Left renal cortex interstitium (tissue), 4 donors: ENCODE measurements at places on chromosomes 11 and 22. TPM values are rescaled to one million over a fixed set of nuclear protein-coding genes. Genes with fewer than 3 reads are reported as not detected.

Gene ROBO4
- polyA plus RNA-seq, result 20.5 TPM

Gene OR52E8
- not detected for polyA plus RNA-seq

Gene C11orf87
- polyA plus RNA-seq, result 0.23 TPM

Gene CLDN5
- polyA plus RNA-seq, result 36.7 TPM

Gene SLC22A12
- 5.4 TPM for polyA plus RNA-seq

Gene FAM227A
- 12.6 TPM for polyA plus RNA-seq

Gene POLD3
- 29.6 TPM for polyA plus RNA-seq

Gene MS4A6A
- 10.8 TPM for polyA plus RNA-seq

Gene EFEMP2
- polyA plus RNA-seq, result 170 TPM

Gene PYGM
- polyA plus RNA-seq, result 1.9 TPM

DNA sequence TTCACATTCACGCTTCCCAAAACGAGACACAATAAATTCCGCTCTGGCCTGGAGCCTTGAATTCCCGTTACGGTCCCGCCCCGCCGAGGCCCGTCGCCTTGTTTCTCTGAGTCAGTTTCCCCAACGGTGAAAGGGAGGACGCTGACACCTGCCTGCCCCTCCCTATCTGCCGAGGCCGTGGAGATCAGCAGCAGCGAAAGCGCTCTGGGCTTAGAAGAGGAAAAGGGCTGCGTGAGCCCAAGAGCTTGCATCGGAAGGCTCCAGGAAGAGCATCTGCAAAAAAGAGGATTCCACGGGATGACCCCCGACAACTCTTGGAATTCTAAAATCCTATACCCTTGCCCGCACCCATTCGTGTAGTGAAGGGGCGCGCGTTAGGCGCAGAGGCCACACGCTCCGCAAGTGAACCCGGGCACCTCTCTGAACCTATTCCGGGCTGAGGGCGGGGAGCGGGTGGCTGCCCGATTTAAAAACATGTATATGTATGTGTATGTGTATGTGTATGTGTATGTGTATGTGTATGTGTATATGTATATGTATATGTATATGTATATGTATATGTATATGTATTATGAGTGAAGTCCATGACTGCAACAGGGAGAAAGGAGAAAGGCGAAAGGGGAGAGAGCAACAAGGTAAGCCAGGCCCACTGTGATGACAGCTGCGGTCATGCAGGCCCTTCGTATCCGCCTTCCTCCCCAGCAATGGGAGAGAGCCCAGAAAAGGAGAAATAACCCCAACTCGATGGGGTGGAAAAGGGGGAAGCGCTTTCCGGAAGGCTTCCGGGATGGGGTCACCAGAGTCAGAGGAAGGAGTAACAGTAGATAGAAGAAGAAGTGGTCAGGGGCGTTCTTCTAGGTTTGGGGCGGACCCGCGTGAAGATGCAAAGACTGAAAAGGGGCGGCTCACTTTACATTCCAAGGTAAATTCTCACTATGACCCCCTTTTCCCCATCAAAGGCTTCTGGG, 948 bp upstream of the MRTFA start:
- no peak for DNase-seq

DNA sequence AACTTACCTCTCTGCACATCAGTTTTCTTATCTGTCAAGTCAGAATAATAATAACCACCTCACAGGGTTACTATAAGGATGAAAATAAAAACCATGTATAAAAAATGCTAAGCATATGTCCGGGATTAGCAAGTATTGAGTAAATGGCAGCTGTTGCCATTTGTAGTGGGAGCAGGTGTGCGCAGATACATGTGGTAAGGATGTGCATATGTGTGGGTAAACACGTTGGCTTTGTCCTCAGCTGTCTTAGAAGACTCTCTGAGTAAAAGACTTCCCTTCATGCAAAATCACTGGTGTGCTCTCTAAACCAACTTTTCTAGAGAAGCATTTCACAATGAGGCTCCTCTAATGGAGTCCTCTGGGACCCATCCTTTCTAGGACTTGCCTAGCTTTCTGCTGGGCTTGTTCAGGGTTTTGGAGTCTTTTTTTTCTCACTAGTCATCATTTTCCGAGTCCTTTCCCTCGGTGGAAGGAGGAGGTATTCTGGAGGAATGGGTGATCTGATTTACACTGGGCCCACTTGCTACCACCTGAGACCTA, 62.4 kb downstream of the NELL1 start:
- DNase-seq, result no peak

DNA sequence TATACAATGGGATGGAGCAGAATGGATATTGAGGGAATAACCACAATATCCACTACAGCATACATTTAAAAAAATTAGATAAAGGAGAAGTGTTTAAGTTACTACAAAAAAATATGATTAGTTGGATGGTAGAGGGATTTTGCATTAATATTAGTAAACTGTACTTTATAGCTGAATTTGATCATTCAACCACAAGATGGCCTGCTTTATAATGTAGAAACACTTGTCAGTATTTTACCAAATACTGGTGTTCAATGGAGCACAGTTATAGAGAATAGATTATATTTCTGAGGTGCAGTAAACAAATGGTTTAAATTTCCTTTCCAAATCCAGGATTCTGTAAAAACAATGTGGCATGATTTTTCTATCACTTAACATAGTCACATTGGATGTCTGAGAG, 818.8 kb upstream of the CHORDC1 start:
- DNase-seq, result no peak

- DNase-seq, result no peak
Observed at GRCh38 chr11:27857014-27857413, 156.8 kb upstream of the BDNF start.

DNA sequence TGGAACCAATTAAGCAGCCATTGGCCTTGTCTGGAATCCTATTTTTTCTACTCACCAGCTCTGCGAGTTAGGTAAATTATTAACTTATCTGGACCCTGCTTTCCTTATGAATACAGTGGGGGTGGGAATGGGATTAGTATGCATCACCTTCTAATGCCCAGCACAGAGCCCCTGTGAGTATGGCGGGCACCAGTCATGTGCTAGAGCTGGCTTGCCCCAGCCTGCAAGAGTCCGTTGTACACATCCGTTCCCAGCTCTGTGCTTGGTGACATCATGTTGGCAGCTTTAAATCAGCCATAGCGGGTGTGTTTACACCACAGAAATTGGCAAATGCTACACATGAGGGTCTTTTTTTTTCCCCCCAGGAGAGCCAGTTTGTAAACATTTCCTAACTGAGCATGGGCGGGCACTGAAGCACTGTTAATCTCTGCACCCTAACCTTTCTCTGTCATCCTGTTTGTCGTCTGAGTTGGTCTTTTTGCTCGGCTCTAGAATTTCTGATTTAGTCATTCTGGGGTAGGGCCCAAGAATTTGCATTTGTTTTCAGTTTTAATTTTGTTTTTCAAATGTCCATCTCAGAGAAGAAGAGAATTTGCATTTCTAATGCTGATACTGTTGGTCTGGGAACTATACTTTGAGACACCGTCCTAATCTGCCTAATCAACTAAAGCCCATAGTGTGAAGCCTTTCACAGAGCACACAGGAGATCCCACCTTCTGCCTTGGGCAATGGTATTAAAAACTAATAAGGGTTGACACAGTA, 130.3 kb upstream of the TBCEL start:
- DNase-seq, result no peak

GRCh38 chr11:58845386-58845785, 882 bp upstream of the GLYATL2 start:
- DNase-seq, result no peak

DNA sequence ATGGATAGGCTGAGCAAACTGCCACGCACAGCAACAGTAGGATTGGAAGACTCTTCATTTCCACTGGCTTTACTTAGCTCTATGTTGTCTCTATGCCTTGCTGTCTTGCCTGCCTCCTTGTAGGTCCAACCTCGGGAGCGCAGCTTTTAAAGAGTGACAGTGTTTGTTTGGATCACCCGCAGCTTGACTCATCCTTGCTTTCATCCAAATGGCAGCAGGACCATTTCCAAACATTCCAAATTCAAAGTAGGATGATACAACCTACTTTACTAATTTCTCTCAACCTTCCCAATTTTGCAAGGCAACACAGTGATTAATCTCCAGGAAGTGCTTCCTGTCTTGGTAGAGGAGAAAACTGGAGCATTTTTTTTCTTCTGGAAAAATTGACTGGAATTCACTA, at the start of gene MMP3:
TSS of gene MMP3 (minus strand) at position 121 of the 400 bp plus-strand sequence. CDS start at position 58, 63 bp downstream.
- no peak for DNase-seq

GRCh38 chr11:35163209-35163608, 24.2 kb downstream of the CD44 start:
- no peak for DNase-seq

- no peak for DNase-seq
Observed at GRCh38 chr11:32561835-32562234, 21.8 kb upstream of the EIF3M start.

GRCh38 chr11:103978616-103979595, 57.5 kb upstream of the DDI1 start:
- no peak for DNase-seq

- no peak for DNase-seq
Observed at GRCh38 chr22:50531962-50532674, 2.3 kb upstream of the TYMP start.

DNA sequence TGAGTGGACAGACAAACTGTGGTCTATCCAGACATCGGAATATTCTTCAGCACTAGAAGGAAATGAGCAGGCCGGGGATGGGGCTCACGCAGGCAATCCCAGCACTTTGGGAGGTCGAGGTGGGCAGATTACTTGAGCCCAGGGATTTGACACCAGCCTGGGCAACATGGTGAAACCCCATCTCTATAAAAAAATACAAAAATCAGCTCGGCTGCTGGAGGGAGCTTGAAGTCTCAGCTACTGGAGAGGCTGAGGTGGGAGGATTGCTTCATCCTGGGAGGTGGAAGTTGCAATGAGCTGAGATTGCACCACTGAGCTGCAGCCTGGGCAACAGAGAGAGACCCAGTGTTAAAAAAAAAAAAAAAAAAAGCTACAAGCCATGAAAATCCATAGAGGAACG, 8.0 kb upstream of the CTSD start:
- DNase-seq, result no peak

- DNase-seq, result no peak
Observed at GRCh38 chr22:39462443-39463221, 5.8 kb downstream of the MGAT3 start.

GRCh38 chr22:27775758-27776649, 25.6 kb downstream of the MN1 start:
- DNase-seq, result no peak

DNA sequence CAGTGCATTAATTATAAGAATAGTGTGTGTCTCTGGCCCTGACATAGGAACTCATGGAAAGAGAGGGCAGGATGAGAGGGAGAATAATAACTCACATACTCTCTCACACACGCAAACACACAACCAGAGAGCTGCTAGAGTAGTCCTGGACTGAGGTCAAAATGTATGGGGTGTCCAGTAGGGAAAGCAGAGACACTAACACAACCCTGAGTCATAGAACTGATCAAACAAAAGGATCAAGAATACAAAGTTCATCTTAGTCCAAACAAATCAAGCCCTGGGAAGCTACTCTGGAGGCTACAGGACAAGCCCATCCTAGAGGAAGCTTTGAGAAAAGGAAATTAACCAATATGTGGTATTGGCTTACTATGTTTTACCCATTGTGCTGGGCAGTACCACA, 178.5 kb upstream of the GUCY1A2 start:
- DNase-seq, result no peak

DNA sequence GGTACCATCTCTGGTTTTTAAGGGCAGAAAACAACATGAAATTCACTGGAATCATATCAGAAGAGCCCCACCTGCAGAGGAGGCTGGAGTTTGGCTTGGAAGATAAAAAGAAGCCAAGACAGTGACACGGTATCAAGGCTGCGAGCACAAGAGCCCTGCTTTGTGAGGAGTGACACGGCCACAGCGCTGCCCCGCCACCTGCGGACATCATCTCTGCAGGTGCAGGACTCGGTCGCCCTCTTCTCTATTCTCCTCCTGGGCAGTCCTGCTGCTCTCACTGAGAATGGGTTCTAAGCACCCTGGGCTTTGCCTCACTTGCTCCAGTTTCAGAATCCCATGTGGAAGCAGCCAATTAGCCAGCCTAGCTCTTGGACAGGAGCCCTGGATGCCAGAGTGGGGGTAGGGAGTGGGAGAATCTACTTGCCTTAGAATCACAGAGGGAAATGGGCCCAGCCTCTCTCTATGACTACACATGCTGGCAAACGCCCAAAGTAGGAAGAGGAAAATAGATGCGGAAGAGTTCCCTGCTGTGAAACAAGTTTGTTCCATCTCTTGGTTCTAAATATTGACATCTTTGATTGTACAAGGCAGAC, 17.1 kb downstream of the APOL4 start:
- no peak for DNase-seq

- DNase-seq, result no peak
Observed at GRCh38 chr22:41813726-41814410, 13.4 kb downstream of the CCDC134 start.

GRCh38 chr11:61309739-61310138, 14.6 kb upstream of the VWCE start:
- DNase-seq, result no peak

DNA sequence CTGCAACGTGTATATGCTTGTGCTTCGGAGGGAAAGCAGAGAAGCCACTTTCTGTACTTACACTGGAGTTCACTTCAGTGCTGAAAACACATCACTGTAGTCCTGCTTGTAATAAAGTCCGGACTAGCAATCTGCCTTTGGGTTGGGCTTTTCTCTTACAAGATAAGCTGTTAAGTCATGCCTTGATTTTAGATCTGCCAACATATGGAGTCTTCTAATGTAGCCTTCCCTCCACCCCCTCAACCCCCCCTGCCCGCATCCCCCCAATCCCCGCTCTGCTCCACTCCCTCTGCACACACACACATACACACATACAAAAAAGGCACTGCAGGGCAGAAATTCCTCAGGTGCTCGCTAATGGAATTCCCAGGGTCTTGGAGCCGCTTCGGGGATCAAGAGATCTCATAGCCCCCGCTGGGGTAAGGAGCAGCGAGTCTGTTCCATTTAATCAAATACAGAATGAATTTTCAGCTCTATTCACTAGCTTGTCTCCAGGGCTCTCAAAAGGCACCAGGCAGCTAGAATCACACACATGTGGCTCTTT, 3.4 kb downstream of the CDON start:
- DNase-seq, result no peak

DNA sequence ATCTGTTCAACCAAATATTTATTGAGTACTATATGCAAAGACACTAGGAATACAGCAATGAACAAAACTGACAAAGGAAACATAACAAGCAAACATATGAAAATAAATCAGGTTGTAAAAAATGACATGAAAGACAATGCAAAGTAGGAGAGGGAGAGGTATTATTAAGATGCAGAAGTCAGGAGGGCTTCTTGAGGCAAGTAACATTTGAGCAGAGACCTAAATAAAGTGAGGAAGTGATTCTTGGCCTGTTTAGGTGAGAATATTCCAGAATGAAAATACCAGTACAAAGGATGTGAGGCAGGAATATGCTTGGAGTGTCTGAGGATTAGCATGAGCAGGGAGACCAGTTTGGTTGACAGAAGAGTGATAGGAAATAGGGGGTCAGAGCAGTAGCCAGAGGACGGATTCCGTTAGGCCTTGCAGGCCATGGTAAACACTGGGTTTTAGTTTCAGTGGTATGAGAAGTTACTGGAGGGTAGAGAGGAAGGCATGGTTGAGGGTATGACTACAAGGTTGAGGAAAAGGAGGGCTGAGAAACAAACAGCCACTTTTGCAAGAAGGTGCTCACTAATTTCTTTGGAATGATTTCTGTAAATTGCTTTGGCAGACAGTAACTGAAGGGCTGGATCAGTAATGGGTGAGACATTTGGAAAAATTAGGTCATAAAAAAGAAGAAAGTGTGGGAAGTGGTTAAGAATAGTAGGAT, 191.9 kb downstream of the SWAP70 start:
- no peak for DNase-seq

- no peak for DNase-seq
Observed at GRCh38 chr11:130483124-130483523, 34.7 kb downstream of the ADAMTS15 start.
